ENCODE measurements at places on chromosomes 3 and 15.

DNA sequence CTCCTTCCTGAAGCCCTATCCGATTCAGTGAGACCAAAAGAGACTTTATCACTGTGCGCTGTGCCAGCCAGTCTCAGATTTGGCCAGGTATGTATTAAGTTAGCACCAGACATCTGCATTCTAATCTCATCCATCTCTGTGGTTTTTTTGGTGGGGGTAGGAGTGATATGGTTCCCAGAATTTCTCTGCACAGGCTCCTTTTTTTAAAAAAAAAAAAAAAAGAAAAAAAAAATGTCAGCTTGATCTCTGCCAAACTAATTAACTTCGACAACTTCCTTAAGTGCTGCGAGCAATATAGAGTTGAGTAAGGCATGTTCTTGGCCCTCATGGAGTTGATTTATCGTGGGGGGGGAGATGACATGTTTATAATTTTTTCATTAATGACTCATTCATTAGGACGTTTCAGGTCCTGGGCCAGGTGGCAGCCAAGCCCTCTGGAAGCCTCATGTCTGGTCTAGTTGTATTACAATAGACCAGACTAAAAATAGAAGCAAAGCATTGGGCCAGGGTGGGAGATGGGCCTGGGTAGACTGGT lies 12.9 kb downstream of the SLCO3A1 start:
- DNase-seq = peak; percentile 88

DNA sequence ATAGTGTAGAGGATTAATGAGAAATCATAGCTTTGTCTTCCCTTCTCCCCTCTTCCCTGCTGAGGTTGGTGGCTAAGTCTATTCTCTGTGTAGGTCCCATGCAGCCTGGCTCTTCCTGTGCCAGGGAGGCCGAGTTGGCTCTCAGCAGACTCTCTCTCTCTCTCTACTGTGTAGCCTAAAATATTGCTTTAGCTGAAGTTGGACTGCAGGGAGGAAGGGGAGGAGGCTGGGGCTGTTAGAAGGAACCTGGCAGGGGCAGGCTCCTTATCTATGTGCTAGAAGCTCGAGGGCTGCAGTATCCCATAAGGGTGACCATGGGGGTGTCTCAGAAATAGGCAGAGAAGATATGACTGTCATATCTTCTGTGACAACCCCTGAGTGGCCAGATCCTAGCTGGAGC lies 160.8 kb downstream of the EPHB1 start:
- no peak for DNase-seq

DNA sequence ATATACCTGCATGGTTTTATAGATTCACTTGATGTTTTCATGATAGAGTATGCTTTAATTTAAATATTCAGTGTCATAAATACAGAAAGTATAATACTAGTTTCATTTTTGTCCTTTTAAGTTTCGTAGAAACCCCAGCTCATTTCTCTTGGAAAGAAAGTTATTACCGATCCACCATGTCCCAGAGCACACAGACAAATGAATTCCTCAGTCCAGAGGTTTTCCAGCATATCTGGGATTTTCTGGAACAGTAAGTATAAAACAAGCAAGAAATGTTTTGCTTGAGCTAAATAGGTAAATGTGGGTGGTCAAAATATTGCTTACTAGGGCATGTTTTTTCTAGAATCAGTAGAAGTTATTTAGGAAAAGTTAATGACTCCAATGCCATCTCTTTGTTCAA lies 106.4 kb downstream of the TP63 start:
- DNase-seq = no peak

GRCh38 chr15:49423901-49424550 lies 984 bp downstream of the FGF7 start:
- no peak for DNase-seq

GRCh38 chr3:119703820-119704531 lies 1.2 kb downstream of the CFAP91 start:
- DNase-seq = no peak

DNA sequence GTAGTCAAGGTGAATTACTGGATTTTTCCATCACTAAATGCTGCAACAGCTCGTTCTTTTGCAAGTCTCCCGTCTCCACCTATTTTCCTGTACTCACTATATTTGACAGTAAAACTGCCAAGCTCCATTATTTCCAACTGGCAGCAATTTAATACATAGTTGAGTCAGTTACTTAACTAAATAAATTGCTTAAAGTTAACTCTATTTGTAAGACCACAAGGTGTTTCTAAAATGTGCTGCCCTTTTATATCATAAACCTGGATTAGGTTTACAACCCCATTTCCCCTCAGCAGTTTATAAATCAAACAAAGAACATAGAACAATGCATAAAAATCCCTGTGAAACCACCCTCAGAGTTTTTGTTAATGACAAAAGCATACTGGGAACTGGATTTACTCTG lies 211.4 kb upstream of the DPH6 start:
- no peak for DNase-seq

GRCh38 chr3:148205977-148206376 lies 491.7 kb upstream of the AGTR1 start:
- DNase-seq = no peak

DNA sequence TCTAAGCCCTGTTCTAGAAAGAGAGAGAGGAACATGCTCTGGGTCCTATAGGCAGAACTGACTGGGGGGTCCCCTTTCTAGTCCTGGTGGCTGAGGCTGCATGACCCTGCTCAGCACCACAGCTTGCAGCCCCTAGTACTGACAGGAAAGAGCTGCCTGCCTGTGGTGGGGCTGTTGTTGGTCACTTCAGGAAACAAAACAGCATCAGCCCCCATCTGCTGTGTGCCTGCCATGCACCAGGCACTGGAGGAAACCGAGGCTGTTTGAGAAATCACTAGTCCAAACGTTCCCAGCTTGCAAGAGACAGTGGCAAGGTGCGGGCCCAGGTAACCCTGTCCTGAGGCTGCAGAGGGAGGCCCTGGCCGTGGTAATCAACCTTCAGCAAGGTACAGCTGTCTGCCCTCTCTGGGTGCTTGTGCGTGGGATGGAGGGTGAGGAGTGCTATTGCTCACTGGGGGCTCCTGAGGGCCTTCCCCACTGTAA lies 90.6 kb downstream of the IQSEC1 start:
- DNase-seq = no peak

- no peak for DNase-seq
Measured at GRCh38 chr3:14143271-14144225, 18.7 kb downstream of the TMEM43 start.

DNA sequence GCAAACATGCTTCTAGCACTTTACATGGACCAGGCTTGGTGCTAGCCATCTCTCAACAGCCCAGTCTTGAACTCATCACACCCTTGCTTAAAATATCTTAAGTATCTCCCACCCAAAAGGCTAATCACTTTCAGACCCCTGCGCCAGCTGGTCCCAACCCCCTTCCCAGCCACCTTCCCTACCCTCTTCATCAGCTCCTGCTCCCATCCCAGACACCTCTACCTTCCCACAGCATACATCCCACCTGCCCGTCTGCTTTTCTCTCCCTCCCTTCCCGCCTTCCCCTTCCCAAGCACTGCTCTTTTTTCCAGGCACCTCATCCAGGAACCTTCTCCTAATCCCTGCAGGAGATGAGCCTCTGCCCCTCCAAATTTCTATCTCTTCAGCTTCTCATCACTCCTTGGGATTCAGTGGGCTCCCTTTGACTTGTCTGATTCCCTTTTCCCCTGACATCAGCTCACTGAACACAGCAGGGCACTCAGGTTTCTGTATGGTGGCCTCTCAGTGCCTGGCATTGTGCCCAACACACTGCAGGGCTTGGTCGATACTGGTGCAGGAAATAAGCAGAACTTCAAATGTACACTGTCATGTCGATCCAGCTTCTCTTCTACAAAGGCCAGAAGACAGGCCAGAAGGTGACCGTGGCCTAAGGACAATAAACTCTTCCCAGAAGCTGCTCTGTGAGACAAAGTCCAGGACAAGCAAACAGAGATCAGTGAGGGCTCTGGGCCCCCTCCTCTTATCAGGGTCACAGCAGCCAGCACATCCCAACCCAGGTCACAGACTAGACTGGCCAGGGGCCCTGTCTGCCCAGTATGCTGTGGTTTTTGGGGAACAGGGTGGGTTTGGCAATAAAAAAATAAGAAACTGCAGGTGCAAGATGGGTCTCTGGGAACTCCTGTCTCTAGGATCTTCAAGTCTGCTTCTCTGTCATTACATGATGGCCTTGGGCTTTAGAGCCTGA lies 2.2 kb upstream of the ITIH1 start:
- no peak for DNase-seq

- no peak for DNase-seq
Measured at GRCh38 chr3:162992741-162993140, 1496.1 kb downstream of the OTOL1 start.

DNA sequence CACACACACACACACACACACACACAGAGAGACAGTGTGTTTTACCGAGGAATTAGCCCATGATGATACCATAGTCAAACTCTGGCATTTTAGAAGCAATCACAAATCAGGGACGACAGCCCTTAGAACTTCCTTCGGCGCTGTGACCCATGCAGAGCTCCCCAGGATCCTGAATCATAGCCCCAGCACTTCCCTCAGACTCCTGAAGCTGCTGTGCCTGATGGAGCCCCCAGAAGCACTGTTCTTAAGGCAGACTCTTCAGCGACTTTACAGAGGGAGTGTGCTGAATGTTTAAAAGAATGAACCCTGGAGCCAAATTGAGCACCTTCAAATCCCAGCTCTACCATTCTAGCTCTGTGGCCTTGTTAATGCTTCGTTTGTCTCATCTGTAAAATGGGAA lies 89.3 kb upstream of the LIPC start:
- no peak for DNase-seq

- DNase-seq = no peak
Measured at GRCh38 chr15:97566961-97567360, 393.5 kb upstream of the ARRDC4 start.

- DNase-seq = no peak
Measured at GRCh38 chr15:27458345-27459084, 487.5 kb downstream of the GABRG3 start.

GRCh38 chr3:177262396-177262795 lies 65.1 kb upstream of the TBL1XR1 start:
- no peak for DNase-seq

DNA sequence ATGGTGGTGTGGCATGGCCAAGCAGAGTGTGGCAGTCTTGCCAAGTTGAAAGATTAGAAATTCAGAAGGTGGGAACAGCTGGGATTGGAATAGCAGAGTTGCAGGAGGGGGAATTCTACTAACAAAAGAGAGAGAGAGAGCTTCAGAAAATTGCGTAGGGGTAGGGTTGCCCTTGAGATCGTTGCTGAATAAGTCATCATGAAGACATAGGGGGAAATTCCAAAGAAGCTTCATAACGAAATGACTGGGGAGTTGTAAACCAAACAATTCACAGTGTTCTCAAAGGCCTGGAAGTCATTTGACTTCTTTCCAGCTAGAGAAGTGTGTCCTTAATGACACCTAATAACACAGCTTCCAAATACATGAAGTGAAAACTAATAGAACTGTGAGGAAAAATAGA lies 26.3 kb upstream of the TIPARP start:
- DNase-seq = no peak

DNA sequence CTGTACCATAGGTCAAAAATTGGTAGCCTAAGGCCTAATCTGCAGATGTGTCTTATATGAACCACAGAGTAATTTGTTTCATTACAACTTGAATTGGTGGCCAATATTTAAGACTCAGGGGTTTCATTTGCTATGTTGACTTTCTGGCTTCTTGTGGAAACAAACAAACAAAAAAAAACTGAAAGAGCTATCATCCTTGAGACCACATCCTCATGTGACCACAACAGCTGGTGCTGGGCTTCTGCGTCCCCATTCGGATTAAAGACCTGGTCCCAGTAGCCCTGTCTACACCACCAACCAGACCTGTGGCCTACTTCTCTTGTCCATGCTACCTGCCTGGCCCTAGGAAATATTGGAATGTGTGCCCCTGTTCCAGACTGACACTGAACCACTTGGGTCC lies 61.7 kb downstream of the STRIT1 start:
- no peak for DNase-seq

DNA sequence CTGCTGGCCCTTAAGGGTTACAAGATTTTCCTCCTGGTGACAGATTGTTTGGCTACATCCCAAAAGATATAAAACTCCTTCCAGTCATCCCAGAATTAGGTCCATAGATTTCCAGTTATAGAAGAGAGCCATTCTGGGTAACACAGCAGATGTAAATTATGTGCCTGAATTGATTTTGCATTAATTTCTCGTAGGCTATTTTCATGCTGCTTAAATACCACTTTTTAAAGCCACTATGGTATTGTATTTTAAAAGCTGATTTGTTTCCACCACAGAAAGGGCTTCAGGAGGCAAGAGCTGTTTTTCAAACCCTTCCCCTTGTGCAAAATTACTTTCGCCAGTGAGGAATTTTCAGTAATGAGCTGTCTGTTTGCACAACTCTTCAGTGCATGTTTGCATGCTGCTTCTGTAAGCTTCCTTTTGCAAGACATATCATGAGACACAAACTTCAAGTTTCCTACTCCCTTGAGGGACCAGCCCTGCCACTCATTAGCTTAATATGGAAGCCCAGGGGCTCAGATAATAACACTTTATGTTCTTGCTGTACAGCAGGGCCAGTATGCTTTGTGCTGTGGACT lies 105.4 kb upstream of the TNIK start:
- DNase-seq = no peak

DNA sequence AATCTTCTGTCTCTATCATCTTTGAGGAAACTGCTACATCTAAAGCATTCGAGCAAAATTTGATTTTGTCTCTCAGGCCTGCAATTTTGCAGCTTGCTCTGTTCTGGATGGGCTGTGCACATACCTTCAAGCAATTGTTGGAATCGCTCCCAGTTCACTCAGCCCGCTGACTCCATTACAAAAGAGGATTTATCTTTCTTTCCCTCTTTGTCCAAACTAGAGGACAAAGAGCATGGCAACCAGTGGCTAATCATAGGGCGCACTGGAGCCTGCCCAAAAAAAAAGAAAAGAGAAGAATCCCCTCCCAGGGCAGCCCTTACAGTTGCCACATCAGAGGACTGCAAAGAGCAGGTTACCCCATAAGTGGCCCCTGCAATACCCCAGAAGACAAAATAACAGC lies 49.0 kb upstream of the DUT start:
- no peak for DNase-seq

DNA sequence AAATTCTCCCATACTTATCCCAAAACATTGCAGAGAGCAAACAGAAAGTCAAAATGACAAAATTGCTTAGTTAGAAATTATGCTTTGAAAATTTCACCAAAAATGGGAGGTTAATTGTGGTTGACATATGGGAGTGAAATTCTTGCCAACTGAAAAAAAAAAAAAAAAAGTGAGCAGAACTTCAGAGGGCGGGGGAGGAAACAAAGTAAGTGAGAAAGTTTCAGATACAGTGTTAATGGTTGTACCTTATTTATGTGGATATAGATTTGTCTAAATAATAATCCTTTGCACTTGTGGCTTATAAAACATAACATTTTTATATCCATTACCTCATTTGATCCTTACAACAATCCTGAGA lies 91.5 kb upstream of the RAP2B start:
- DNase-seq = no peak
